ENCODE measurements at places on chromosomes 12 and 14.

DNA sequence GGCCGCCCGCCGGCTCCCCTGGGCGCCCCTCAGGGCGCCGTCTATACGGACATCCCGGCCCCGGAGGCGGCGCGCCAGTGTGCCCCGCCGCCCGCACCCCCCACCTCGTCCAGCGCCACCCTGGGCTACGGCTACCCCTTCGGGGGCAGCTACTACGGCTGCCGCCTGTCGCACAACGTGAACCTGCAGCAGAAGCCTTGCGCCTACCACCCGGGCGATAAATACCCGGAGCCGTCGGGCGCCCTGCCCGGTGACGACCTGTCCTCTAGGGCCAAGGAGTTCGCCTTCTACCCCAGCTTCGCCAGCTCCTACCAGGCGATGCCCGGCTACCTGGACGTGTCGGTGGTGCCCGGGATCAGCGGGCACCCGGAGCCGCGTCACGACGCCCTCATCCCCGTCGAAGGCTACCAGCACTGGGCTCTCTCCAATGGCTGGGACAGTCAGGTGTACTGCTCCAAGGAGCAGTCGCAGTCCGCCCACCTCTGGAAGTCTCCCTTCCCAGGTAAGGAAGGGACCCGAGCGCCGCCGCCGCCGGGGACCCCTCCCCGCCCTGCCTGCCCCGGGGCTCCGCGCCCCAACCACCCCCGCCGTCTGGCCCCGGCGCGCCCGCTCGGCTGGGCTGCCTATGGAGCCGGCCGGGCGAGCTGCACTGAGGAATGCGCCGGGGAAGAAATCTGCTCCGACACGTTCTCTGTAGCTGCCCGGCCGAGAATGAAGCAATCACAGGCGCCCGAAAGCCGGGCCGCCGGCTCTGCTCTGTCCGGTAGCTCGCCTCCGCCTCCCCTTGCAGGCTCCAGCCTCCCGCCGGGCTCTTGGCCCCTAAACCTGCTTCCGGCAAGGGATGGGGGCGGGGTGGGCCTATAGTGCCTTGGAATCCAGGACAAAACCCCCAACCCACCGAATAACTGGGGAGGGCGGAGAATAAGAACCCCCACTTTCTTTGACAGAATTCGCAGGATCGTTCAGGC lies 794 bp downstream of the HOXC13 start:
- no peak for DNase-seq

GRCh38 chr12:97805146-97805545 lies 342.5 kb downstream of the RMST start:
- DNase-seq = no peak

DNA sequence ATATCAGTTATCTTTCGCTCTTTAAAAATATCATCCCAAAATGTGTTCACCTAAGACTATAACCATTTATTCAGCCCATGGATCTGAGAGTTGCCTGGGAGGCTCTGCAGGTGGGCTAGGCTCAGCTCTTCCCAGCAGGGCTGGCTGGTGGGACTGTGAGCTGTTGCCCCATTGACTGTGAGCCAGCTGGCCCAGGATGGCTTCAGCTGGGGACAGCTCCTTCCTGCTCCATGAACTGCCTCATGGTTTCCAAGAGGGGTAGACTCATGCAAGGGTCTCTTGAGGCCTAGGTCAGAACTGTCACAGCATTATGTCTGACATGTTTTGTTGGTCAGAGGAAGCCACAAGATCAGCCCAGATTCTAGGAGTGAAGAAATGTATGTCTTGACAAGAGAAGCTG lies 114.1 kb upstream of the E2F7 start:
- no peak for DNase-seq

GRCh38 chr14:95425369-95426115 lies 90.9 kb downstream of the SYNE3 start:
- DNase-seq = no peak

- no peak for DNase-seq
These were observed 30.4 kb downstream of the RAP1B start for GRCh38 chr12:68641138-68641537.

- no peak for DNase-seq
These were observed 18.0 kb downstream of the RIMBP2 start for GRCh38 chr12:130698106-130698505.

GRCh38 chr14:77268989-77269600 lies 1.9 kb downstream of the NGB start:
- no peak for DNase-seq

GRCh38 chr12:7142056-7142644 lies 12.0 kb downstream of the CLSTN3 start:
- DNase-seq = no peak

GRCh38 chr14:61696753-61697318 lies 1.5 kb downstream of the HIF1A start:
- no peak for DNase-seq

DNA sequence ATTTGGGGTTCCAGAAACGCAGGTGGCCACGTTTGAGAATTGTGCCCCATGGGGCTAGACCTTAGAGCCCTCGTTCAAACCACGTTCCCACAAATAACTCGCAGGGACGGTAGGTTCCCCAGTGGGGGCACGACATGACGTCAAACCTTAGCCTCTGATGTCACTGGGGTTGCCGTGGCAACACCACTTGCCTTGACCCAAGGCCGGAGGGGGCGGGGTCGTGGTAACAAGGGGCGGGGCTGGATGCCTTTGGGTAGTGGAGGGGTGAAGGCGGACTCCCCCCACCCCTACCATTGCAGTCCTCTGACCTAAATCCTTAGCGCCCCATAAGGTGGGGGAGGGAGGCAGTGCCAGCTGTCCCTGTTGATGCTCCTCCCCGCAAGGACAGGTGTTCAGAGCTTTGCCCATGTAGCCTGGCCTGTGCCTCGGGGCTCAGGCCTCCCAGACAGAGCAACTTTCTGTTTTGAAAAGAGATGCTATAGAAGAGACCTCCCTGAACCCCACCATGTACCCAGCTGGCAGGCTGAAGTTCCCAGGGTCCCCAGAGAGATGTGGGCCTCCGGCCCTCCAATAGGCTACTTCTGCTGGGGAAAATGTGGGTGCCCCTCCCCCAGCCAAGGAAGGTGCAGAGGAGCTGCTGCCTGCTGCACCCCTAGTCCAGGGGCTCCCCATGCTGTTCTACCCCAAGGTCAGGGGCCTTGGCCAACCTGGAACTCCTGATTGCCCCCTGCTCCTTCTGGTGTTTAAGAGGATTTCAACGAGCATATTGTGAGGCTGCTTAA lies 1.9 kb downstream of the FAM222A start:
- DNase-seq = no peak

DNA sequence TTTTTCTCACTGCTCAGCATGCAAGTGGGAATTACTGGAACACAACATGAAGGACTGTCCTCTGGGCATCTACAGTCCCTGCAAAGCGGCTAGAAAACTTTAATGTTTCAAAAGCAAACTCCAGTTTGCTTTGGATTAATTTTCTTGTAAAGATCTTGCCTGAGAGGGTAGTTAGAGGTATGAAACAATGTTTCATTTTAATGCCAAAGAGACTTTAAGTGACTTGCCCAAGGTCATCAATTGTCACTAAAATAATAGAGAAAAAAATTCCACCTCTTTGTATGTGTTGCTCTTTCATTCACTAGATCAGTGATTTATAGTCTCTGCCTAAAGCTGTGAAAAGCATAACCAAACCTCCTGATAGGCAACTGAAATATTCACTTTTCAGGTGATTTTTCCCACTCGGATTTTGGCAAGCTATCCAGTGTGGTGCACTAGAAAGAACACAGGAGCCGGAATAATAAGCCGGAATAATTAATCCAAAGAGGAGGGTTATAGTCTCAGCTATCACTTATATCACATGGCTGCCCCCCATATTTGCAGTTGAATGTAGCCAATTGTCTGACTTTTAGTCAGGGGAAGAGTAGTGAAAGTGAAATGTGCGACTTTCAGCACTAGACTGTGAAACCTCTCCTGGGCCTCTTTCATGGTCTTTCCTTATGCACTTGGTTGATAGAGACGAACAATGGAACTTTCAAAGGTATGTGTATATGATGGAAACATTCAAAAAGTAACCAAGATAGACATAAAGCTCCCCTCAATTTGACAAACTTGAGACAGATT lies 107.7 kb downstream of the SLC6A15 start:
- DNase-seq = no peak

GRCh38 chr14:24399447-24399822 lies 632 bp downstream of the NYNRIN start:
- no peak for DNase-seq

DNA sequence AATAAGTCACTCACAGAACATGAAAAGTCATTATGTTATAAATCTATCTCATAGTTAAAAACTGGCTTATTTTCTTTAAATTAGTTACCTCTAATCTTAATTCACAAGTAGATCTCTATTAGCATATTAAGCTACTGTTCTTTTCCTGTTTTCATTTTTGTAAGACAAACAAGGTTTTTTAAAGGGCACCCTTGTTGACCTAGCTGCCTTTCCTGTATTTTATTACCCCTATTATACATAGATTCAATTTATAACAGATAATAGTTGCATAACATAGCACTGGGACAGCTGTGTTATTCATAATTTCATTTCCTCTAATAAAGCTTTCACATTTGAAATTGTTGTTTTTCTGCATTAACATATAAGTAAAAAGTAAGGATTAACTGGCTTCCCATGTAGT lies 1500.7 kb upstream of the FLRT2 start:
- DNase-seq = no peak

DNA sequence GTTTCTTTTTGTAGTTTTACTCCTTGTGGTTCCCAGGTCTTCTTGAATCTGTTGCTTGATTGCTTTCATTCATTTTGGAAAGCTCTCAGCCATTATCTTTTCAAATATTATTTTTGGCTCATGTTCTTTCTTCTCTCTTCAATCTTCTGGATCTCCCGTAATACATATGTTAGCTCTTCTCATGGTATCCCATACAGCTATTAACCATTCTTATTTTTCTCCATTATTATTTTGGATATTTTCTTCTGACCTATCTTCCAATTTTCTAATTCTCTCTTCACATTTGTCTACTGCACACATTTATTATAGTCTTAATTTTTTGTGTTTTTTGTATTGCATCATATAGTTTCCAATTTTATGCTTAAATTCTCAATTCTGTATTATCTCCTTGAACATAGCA lies 123.9 kb upstream of the ARID2 start:
- DNase-seq = no peak

DNA sequence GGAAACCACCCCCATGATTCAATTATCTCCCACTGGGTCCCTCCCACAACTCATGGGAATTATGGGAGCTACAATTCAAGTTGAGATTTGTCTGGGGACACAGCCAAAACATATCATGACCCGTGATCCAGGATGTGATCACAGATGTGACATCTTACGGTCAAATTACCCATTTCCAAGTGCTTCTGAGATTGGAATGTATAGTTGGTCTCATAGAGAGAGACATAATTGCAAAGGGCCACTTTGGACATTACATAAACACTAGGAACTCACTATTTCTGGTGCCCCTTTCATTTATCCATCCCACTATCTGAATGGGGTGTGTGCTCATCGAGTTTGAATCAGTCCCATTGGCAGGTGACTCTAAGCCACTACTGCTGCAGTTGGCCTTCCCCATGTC lies 204.5 kb downstream of the PHLDA1 start:
- DNase-seq = no peak

GRCh38 chr12:96263449-96263902 lies 69.3 kb downstream of the ELK3 start:
- DNase-seq = no peak

GRCh38 chr14:29925101-29925722 lies 2.4 kb downstream of the PRKD1 start:
- no peak for DNase-seq

GRCh38 chr12:30970559-30971197 lies 44.1 kb downstream of the TSPAN11 start:
- no peak for DNase-seq

GRCh38 chr12:118319627-118320026 lies 53.1 kb downstream of the TAOK3 start:
- no peak for DNase-seq

All from muscle of arm (tissue), 14 donors.